CD4-positive, alpha-beta T cell treated with Interleukin-2 at 100 ng/mL for 4 hours (primary cell): ENCODE measurements at places on chromosomes 1 and 21.
A peak's percentile ranks its signal among the peaks of the same experiment; 100 is the strongest.

GRCh38 chr1:3483801-3484444, 29.5 kb downstream of the ARHGEF16 start:
- DNase-seq: peak; percentile 16

DNA sequence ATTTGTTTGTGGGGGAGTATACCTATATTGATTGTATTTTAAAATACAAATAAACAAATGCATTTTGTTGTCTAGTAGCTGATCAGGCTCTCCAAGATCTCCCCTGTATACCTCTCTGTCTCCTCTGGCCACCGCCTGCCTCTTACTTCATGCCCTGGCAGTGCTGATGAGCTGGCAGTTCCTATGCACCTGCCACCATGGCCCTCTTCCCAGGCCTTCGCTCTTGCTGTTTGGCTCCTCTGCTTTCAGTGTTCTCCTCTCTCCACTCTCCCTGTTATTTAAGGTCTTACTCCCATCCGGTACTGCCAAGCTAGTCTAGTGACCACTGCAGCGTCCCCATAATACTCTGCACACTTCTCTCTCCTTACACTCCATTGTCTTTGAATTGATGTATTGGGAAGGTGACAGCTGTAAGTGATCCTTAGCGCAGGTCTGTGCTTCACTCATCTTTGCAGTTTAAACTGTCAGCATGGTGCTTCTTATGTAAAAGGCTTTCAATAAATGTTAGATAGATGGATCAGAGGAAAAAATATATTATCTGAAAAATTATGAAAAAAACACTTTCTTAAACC, 88.1 kb upstream of the ATP1A1 start:
- no peak for DNase-seq

GRCh38 chr21:34606051-34606450, 8.9 kb downstream of the RCAN1 start:
- no peak for DNase-seq

GRCh38 chr1:92105546-92106081, 25.5 kb downstream of the BTBD8 start:
- DNase-seq: no peak

GRCh38 chr1:185139246-185139645, 17.5 kb downstream of the TRMT1L start:
- DNase-seq: no peak

DNA sequence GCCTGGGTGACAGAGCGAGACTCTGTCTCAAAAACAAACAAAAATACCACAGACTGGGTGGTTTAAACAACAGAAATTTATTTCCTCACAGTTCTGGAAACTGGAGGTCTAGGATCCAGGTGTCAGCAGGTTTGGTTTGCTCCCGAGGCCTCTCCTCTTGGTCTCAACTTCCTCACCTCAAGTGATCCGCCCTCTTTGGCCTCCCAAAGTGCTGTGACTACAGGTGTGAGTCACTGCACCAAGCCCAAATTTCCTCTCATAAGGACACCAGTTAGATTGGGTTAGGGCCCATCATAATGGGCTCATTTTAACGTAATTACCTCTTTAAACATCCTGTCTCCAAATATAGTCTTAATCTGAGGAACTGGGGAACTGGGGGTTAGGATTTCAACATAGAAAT, 35.5 kb downstream of the MFSD2A start:
- no peak for DNase-seq
